SK-N-DZ (cell line): ENCODE measurements at places on chromosomes 7 and 10.

GRCh38 chr10:123011987-123012386 is 3.2 kb downstream of the ACADSB start:
- DNase-seq = no peak

GRCh38 chr10:63812501-63812900 is 291.3 kb downstream of the REEP3 start:
- no peak for DNase-seq

DNA sequence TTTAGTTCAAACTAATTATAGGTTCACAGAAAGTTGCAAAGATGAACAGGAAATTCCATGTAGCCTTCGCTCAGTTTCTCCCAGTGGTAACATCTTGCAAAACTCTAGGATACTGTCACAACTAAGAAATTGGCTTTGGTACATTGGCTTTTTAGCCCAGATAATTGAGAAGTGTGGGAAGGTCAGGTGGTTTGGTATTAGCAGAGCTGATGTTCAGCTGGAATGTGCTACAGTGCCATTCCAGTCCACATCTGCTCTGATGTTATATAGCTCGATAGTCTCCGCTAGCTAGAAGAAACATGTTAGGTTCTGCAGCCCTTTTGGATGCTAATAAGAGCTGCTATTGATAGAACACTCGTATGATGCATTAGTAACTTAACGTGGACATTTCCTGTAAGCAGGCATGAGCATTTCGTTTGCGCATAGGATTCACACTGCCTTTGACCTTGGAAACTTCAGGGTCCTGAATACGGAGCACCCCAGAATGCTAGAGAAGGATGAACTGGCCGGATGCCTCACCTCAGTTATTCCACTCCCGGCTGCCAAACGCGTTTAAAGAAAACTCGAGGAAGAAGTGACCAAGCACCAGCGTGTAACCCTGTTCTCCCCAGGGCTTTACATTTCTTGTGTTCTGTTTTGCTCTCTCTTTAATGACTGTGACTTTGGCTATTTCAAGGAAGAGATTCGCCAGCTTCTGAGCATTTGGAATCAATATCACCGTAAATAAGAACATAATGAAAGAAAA is 271.4 kb downstream of the GALNT17 start:
- DNase-seq = no peak

- no peak for DNase-seq
These were observed 27.4 kb downstream of the TAX1BP1 start for GRCh38 chr7:27767374-27767773.

DNA sequence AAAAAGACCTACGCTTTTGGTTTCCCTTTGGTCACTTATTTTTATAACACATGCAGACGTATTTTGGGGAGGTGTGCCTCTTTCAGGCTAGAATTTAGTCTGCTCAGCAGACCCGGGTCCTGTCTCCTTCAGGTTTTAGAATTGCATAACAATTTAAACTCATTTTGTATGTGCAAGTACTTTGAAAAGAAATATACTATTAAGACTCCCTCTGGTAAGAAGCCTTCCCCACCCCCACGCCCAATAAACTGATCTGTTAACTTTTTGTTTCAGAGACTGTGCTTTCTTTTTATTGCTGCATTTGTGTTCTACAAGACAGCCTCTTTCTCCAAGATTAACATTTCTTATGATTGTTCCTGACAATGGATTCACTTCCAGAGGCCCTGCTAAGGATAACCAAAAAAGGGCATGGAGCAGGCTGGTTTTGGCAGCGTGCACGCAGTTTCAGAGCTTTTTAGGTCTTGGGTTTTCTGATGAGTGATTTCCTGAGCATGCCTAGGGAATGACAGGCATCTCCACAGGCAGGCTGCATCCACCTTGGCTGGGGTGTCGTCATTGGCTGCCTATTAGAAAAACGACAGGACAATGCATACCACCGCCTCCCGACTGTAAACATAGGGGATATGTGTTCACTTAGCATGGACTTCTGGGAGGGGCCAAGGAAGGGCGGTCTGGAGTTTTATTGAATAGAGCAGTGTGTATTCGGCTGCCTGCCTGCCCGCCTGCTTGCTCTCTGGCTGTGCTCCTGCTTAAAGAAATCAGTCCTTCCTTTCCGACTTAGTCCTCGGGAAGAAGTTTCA is at the start of gene CALD1:
CALD1 (plus strand) TSS at position 694 of the 800 bp plus-strand sequence. CDS start 88,100 bp downstream, outside the sequence.
- peak; percentile 73 for DNase-seq

DNA sequence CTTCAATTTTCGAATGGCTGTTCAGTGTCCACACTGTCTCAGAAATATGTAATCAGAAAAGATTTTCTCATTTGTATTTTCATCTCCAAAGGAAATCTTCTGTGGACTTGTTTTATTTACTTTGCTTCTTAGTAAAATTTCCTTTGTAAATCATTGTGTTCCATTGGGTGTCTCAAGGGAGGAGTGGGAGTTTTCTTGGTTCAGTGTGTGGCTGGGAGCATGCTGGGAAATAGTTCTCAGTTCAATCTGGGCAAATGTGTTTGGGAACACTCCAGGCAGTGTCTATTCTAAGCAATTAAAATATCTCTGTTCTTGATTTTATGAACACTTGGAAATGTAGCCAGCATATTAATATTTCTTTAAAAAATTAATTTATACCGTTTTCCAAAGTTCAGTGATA is 1019.8 kb downstream of the CNTNAP2 start:
- no peak for DNase-seq

DNA sequence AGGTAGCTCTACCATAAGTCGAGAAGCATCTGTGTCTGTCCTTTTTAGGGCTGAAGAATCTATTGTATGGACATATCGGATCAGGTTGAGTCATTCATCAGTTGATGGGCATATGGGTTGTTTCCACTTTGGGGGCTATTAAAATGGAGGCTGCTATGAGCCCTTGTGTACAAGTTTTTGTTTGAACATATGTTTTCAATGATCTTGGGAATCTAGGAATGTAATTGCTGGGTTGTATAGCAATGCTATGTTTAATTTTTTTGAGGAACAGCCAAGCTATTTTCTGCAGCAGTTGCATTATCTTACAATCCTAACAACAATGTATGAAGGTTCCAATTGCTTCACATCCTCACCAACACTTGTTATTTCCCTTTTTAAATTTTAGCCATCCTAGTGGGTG is 46.4 kb upstream of the HABP2 start:
- DNase-seq = no peak

DNA sequence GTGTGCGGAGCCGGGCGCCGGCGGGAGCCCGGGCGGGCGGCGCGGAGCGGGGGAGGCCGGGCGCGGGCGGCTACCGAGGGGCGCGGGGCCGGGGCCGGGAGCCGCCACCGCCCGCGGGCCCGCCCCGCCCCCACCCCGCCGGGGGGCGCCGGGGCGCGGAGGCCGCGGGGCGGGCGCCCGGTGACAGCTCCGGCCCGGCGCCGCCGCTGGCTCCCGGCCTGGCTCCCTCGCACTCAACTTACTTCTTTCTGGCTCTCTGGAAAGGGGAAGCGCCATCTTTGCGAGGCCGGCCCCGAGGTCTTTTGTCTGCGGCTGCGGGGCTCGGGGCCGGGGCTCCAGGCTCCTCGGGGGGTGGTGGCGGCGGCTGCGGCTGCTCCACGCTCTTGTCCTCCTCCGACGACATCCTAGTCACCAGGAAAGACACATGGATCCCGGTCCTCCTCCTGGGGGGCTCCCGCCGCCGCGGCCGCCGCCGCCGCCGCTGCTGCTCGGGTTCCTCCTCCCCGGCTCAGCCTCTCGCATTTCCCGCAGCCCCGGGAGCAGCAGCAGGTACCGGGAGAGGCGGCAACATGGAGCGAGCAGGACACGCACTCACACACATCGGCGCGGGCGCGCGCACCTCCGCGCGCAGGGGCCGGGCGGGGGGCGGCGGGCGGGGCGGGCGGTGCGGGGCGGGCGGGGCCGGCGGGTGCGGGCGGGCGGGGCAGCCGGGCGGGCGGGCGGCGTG is at the start of gene KMT2C:
KMT2C (minus strand) TSS at position 620 of the 727 bp plus-strand sequence; CDS start at position 403, 217 bp downstream.
- peak; percentile 53 for DNase-seq

DNA sequence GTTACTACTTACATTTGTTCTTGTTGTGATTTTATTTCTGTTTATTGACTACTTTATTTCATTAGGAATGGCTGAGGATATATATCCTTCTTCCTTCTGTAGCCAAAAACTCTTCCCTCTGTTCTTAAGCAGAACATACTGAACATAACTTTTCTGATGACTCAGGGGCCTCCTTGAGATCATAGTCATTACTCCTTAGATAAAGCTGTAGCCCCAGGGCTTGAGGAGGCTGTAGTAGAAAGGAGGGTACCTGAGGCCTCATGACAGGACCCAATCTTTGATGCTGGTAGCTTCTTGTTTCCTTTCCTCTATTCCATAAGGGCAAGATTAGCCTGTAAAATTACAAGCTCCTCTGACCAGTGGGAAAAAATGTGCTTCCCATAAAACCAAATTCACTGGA is 41.2 kb upstream of the FGFR2 start:
- no peak for DNase-seq

DNA sequence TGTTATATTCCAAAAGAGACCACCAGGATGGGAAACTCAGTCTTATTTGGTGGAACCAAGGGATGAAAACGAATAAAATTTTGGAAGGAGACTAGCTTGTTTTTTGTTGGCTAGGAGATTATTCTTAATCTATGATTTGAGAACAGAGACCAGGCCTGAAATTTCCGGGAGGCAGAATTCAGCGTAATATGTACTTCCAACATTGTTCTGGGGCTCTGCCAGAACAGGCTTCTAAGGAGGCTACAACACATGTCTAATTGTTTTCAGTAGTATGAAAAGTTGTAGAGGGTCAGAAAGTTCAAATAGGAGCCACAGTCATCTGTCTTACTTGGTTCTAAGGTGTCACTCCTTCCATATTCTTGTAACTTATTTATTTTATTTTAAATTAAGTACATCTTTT is 1.7 kb downstream of the DDX21 start:
- DNase-seq = no peak

- DNase-seq = no peak
These were observed 3.1 kb downstream of the USP6NL start for GRCh38 chr10:11608159-11609013.

DNA sequence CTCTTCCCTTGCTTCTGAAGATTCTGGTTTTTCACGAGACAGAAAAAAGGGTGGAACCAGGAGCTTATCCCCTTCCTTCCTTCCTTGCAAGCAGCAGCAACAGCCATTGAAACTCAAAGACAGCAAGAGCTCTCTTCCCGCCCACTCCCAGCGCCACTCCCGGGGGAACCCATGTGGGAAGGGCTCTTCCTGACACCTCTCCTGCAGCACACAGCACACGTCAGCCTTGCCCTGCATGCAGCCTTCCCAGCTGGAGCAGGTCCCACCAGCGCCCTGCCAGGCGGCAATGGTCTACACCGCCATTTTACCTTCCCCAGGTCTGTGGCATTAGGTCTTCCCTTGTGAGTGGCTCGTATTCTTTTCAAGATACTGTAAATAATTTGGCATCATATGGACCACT is 161.8 kb downstream of the MGMT start:
- no peak for DNase-seq

- DNase-seq = no peak
These were observed 12.9 kb upstream of the HOXA2 start for GRCh38 chr7:27115221-27116026.

DNA sequence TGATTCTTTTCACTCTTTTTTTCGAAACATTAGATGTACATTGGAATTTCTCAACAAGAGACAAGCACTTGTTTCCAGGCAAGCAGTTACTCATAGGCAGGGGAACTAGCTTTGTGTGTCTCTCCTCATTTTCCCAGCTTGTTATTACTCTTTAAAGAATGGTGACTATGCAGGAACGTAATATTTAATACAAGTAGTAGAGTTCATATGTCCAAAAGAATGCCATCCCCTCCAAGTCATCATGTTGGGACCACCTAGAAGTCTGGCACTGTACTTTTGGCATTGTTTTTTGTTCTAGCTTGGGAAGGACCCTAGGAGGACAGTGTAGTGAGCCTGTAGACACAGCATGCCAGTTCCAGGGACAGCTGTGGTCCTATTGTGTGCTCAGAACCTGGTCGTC is 650.7 kb downstream of the INHBA start:
- no peak for DNase-seq

- DNase-seq = no peak
These were observed 159.1 kb downstream of the CELF2 start for GRCh38 chr10:11176746-11177145.

- peak; percentile 27 for DNase-seq
These were observed 106.7 kb downstream of the ARID5B start for GRCh38 chr10:62008196-62008595.

GRCh38 chr10:97069576-97070362 is 116.0 kb downstream of the SLIT1 start:
- no peak for DNase-seq

- no peak for DNase-seq
These were observed 296.4 kb upstream of the MKLN1 start for GRCh38 chr7:131031099-131031868.

DNA sequence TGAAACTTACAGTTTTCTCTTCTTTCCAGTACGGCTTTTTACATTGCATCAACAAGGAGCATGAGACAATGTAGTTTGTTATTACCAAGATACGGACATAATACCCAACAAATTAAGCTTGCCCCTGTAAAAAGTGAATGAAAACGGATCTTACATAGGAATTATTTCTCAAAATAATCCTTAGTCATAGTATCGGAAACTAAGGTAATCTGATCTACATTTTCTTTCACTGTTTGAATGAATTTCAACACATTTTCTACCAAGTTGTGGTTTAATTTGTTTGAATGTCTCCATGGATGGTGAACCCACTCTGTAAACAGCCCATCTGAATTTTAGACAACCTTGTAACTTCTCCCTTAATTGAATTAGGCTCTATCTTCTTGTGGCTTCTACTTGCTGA is 90.5 kb downstream of the INHBA start:
- DNase-seq = no peak

- DNase-seq = no peak
These were observed 470.4 kb upstream of the IGFBP3 start for GRCh38 chr7:46391231-46392201.

DNA sequence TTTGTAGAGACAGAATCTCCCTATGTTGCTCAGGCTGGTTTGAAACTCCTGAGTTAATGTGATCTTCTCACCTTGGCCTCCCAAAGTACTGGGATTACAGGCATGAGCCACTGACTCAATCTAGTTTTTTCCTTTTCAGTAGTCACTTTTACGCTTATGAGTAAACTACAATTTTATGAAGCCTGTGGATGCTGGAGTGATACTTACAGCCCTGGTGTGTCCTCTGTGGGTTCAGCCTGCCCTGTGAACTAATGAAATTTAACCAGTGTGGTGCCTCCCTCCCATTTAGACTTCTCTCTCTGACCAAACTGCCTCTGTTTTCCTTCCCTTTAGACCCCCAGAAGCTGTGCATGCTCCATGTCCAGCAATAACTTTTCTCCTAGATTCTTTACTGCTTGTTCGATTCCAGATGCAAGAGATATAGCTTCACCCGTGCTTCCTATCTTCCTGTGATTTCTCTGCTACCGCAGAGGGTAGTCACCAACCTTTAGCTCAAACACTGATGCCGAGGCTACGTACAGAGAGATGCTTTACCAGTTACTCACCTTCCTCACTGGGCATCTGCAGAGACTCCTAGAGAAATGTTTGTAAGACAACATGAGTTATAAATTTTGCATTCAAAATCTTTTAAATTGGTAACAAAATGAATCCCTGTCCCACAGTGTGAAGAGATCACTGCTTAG is 90.8 kb downstream of the KIAA1217 start:
- DNase-seq = no peak

GRCh38 chr7:3404501-3404900 is 103.4 kb downstream of the SDK1 start:
- peak; percentile 50 for DNase-seq
